ENCODE measurements at places on chromosomes 2 and 18. TPM values are rescaled to one million over a fixed set of nuclear protein-coding genes. Genes with fewer than 3 reads are reported as not detected.

Gene SERPINB11
- total RNA-seq = not detected

Gene TSPYL6
- not detected for total RNA-seq

Gene CABYR
- 0.86 TPM for total RNA-seq

Gene ORC2
- total RNA-seq = 27.1 TPM

Gene GPR75
- total RNA-seq = 1.3 TPM

Gene CFAP65
- not detected for total RNA-seq

GRCh38 chr2:4090668-4091630 lies 387.6 kb downstream of the DCDC2C start:
- DNase-seq = no peak

DNA sequence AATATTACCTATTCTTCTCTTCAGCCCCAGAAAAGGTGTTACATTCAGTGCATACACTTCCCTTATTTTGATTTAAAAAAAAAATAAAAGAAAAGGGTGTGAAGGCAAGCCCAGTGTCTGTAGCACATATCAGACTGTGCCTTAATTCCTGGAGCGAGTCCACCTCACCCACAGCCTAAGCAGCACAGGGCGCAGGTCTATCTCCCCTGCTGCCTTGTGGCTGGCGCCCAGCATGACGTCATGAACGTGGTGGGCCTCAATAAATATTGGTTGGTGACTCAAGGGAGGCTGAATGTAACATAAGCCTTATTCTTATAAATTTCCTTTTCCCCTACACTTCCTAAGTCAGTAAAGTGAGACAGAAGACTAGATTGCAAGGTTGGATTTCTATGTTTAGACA lies 26.4 kb downstream of the ST3GAL5 start:
- no peak for DNase-seq

GRCh38 chr2:227163485-227163997 lies 464 bp downstream of the COL4A4 start:
- DNase-seq = no peak

DNA sequence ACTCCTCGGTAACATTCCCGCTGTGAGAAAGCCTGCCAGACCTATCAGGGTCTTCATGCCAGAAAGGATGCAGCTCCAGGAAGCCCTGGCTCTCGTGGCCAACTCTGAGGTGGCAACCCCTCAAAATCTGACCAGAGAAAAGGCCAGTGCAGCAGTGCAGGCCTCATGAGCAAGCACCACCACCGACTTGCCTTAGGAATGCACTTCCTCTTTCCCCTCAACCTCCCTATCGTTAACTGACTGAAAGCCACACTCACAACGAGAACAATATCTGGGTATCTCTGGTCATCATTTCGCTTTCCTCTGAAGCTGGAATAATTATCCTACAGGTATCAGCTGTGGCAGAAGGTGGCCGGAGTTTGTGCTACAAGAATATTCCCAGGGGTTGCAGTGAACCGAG lies 101.4 kb upstream of the POU3F3 start:
- DNase-seq = no peak

- no peak for DNase-seq
These were observed 93.0 kb downstream of the STPG4 start for GRCh38 chr2:47061944-47062678.

GRCh38 chr2:37205689-37206341 lies 9.5 kb downstream of the CEBPZOS start:
- DNase-seq = no peak

DNA sequence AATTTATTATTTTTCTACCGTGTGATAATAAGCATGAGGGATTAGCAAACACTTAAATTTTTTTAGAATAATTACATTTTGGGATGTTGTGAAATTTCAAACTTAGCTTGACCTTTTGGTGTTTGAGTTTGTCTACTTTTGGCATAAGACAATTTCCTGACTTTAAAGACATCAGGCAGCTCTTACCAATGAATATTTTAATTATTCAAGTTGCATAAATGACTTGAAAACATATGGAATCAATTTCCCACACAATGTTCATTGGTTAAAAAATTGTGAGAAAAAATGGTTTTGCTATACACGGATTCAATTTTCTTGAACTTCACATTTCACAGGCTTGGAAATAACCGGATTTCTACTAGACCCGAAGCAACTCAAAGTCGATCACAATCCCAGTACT lies 243.4 kb downstream of the IKZF2 start:
- no peak for DNase-seq

GRCh38 chr2:132577686-132578085 lies 92.3 kb downstream of the LYPD1 start:
- no peak for DNase-seq

- no peak for DNase-seq
These were observed 206.4 kb upstream of the SLC39A10 start for GRCh38 chr2:195450552-195451113.

DNA sequence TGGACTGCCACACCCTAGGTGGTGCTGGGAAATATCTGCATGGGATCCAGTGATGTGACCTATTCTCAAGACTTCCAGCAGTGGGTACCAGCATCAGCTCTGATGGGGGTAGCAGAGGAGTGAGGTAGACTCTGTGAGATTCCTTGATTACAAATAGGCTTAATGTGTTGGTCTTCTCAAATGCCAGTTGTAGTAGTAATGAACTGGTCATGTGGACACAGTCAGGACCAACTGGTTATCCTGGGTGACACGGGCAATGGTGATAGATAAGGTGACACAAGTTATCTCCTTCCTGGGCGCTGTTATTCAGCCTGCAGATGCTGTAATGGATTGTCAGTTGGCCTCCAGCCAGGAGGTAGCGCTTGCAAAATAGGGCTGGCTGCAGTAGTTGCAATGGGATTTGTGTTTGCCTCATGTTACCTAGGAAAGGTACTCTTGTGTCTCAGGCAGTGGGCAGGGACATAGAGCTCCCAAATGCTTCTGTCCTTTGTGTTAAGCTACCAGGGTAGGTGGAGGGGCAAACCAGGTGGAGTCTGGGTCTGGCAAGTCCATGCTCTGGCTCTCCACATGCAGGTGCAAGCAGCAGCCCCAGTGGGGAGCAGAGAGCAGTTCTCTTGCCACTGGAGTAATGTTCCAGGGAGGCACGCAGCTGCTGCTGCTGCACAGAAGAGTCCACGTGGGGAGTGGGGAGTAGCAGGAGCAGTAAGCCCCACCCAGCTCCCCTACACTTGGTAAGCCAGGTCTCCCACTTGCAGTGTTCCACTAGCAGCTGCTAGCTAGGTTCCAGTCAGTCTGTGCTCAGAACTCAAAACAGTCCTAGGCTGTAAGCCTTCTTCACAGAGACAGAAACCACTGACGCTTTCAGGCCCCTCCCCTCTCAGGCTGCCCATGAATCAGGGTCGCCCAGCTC lies 505.4 kb upstream of the DDX18 start:
- DNase-seq = no peak

DNA sequence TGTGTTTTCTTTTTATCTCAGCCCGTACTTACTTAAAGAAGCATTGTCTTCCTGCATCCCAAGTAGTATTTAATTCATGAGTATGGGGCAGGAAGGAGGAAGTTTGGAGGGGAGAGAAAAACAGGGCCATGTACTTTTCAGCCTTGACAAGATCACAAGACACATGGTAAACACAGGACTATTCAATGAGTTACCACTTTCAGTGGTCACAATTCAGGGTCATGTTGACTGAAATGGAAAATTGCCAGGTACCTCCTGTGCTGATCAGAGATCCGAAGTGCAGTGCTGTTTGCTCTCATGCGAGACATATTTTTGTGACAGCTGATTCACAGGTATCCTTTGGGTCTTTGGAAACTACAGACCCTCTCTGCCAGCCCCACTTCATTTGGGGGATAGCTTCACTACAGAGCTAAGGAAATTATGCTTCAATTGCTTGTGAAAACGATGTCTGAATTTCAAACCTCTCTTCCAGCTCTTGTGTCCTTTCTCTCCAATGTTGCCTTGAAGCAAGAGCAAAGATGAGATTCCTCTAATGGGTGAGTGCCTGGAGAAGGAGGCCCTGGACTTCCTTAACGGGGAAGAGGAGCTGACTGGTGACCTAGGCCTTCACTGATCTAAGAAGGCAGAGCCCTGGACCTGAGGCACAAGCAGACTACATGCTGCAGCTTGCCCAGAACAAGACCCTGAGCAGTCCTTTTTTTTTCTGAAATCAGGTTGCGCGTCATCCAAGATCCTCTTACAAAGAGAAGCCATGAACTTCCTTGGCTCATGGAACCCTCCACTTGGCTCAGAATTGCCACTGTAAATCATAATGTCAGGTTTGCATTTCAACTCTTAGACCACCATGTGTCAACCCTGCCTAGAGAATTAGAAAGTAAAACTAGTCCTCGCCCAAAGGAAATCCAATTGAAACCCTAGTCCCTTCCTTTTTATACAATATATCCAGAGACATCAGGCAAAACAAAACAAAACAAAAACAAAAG lies 44.1 kb downstream of the EVA1A start:
- DNase-seq = no peak

- no peak for DNase-seq
These were observed 29.2 kb downstream of the SLC66A2 start for GRCh38 chr18:79921984-79922965.

GRCh38 chr2:200217320-200217719 lies 89.2 kb upstream of the SPATS2L start:
- DNase-seq = no peak

- DNase-seq = no peak
These were observed 67.3 kb downstream of the ITGB6 start for GRCh38 chr2:160132761-160133160.

DNA sequence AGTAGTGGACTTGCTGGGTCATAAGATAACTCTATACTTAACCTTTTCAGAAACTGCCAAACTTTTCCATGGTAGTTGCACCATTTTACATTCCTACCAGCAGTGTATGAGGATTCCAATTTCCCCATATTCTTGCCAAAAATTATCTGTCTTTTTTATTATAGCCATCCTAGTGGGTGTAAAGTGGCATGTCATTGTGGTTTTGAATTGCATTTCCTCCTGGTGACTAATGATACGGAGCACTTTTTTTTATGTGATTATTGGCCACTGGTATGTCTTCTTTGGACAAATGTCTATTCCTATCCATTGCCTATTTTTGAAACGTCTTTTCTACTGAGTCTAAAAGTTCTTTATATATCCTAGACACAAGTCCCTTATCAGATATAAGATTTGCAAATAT lies 44.3 kb downstream of the CACNB4 start:
- no peak for DNase-seq

DNA sequence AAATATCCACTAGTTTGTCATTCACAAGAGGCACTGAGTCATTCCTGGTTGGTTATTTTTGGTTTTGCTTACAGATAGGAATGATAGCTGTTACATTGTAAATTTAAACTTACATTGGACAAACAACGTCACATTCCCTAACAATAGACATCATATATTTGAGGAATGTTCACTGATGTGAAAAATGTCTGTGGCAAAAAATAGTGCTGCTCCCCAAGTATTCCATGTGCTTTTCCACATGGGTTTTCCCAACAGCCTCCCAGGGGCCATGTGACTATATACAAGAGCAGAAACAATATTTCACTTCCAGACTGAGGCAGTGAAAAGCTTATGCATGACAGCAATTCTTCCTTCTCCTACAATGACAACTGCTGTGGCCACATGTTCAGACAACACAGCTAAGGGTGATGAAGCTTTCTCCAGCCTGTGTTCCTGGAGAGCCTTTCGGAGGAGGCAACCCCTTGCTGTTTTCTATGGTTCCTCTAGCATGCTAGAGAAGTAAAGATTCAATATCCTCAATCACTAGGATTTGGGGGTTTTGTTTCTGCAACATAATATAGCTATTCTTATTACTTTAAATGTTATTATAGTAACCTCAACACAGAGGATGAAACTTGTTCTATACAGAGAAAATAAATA lies 202.7 kb downstream of the PTH2R start:
- no peak for DNase-seq

- DNase-seq = peak; percentile 38
These were observed 145.1 kb downstream of the B3GNT2 start for GRCh38 chr2:62340994-62341484.
